ENCODE measurements at places on chromosomes 16 and 17.
A peak's percentile ranks its signal among the peaks of the same experiment; 100 is the strongest.

DNA sequence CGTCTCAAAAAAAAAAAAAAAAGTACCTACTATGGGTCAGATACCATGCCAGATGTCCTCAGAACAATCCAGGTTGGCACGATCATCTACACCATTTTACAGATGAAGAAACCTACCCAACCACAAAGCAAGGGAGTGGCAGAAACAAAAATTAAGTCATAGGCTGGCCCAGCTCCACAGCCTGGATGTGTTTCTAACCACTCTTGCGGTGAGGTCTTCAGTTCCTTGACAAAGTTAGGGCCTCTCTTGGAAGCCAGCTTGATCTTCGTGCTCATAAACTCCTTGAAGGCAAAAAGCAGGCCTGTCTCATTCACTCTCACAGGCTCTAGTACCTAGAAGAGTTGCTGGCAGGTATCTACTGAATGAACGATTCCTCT, 6.2 kb downstream of the GGA2 start:
- no peak for DNase-seq

GRCh38 chr17:4209611-4210010, 54.2 kb downstream of the ANKFY1 start:
- DNase-seq = no peak

DNA sequence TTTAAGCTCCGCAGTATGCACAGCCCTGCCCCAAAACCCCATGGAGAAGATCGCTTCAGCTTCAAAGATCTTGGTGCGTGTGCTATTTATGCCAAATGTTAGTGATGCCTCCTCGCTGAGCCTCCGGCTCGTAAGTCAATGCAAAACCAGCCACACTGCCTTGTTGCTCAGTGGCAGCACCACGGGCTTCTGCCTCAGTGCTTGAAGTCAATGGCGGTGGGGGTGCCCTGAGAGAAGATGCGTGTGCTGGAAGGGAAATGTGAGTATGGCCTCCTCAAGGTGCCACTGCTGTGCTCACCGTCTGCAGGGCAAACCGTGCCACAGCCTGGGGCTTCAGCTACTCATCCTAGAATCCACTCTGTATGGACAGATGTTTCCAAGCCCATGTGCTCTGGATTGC, 121.9 kb downstream of the XYLT1 start:
- DNase-seq = no peak

DNA sequence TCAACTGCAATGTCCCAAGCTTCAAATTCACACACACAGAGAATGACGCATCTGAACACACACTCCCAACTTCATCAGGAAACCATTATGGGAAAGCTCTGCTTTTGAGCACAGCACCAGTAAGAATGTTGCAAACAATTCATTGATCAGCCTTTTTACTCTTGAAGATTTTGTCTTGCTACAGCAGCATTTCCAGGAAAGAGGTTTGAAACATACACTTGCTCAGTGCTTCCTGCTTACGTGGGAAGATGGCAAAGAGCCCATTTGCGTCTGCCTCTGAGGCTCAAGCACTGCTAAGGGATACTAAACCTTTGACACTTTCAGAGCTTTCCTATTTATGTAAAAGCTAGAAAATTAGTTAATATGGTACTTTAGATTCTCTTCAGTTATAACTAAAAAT, 77.2 kb upstream of the MON1B start:
- DNase-seq = no peak

- no peak for DNase-seq
Observed at GRCh38 chr17:10550014-10550413, 556 bp upstream of the MYH2 start.

DNA sequence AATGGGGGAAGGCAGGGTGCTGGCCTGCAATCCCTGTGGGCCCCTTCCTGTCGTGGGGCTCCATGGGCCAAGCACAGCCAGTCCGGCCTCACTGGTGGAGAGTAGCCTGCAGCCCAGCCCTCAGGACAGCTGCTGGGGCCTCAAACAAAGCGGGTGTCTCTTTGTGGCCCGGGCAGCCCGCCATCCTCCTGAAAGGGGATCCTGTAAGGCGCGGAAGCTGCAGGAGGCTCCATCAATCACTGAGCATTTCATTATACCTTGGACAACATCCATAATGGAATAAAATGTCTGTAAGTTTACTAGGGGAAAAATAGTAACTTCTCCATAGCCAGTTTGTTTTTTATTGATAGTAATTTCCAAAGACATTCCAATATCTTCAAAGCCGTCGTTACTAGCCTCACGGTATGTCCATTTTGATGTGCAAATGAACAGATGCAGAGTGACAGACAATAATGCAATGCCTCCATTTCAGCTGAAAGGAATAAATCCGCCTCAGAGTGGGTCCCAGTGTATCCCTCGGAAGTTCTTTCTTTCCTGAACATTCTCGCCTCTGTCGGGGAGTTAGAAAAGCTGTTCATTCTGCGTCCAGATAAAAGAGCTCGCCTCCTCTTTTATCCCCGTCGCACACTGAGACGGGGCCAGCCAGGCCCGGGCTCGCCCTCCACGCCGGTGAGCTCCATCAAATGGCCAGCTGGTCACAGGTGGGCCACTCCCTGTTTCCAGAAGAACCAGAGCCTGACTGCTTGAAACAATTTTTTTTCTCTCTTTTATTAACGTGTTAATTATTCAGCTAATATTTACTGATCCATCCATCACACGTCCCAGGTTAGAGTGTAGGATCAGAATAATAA, 14.4 kb downstream of the WSCD1 start:
- DNase-seq = no peak

DNA sequence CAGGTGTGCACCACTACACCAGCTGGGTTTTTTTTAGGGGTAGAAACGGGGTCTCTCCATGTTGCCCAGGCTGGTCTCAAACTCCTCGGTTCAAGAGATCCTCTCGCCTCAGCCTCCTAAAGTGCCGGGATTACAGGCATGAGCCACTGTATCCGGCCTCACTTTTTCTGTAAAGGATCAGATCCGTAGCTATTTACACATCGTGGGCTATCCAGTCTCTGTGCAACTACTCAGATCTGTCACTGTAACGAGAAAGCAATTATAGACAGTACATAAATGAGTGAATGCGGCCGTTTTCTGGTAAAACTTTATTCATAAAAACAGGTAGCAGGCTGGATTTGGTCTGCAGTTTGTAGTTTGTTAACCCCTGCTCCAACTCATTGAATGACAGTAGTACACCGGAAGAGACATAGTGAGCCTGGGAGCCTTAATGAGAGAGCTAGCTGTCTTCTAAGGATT, 44.5 kb downstream of the VMP1 start:
- DNase-seq = no peak

DNA sequence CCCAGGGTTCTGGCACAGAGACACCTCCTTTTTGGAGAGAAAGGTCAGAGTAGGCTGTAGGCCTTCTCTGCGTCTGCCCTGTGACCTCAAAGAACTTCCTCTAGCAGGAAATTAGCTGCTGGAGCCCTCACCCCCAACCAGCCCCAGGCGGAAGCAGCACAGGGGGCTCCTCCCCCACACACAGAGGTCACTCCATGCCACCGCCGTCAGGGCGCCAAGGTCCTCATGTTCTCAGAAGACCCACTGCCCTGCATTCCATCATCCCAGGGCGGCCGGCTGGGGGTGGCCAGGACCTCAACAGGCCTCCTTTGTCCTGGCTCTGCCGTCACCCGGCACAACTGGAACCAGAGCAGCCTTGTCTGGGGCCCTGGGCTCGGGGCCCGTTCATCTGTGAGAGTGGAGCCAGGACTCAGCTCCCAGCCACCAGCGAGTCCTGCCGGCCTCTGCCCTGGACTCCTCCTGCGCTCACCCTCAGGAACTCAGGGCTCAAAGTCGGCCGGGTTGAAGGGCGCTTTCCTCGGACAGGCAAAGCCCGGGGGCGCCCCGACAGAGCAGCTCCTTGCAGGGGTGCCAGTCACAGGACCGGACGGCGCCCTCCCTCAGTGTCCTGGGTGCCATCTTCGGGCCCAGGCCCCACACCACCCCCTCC, 1.2 kb downstream of the TMC6 start:
- DNase-seq = no peak

GRCh38 chr17:40178021-40178601, 841 bp downstream of the RAPGEFL1 start:
- no peak for DNase-seq

DNA sequence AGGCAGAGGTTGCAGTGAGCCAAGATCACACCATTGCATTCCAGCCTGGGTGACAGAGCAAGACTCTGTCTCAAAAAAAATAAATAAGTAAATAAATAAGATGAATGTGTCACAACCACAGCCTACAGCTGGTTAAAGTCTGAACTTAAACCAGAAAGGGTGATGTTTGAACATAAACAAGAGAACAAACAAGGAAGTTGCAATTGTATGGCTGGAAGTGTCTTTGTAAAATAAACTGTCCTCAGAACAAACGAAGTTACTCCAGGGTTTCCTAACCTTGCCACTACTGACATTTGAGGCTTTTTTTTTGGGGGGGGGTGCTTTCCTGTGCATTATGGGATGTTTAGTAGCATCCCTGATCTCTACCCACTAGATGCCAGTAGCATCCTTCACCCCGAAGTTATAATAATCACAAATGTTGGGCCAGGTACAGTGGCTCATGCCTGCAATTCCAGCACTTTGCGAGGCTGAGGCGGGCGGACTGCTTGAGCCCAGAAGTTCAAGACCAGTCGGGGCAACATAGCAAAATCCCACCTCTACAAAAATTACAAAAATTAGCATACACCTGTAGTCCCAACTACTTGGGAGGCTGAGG, 119.2 kb downstream of the XYLT1 start:
- DNase-seq = no peak

- no peak for DNase-seq
Observed at GRCh38 chr17:8474826-8475225, 39.1 kb downstream of the NDEL1 start.

DNA sequence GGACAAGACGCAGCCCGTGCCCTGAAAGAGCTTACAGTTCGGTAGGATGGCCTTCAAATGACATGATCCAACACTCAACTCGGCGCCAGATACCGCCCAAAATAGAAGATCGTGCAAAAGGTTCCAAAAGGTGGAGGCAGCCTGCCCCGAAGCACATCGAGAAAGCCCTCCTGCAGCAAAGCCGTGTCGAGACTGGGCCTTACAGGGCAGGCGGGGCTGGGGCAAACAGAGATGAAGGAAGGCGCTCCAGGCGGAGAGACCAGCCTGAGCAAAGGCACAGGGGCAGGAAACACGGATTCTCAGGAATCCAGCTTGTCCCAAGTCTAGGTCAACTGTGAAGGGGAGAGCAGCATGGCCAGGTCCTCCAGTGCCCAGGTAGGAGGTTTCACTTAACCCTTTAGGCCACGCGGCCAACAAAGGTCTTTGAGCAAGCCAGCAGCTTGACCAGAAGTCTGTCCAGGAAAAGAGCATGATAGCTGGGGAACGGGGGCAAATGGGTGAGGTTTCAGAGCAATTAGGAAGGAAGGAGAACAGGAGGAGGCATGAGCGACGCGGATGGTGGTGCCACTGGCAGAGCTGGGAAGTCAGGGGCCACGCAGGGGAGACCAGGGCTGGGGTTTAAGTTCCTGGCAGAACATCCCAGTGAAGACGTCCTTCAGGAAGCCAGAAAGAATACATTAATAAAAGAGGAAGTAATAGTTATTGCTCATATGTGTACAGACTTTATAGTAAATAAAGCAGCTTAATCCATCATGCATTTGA, 21.2 kb upstream of the EIF1 start:
- no peak for DNase-seq

- no peak for DNase-seq
Observed at GRCh38 chr16:82108100-82108499, 61.9 kb downstream of the MPHOSPH6 start.

GRCh38 chr16:68005786-68006286, 6.6 kb upstream of the DPEP2 start:
- DNase-seq = no peak

- no peak for DNase-seq
Observed at GRCh38 chr16:70774261-70774660, 26.7 kb downstream of the VAC14 start.

GRCh38 chr16:71852158-71852557, 6.4 kb downstream of the ATXN1L start:
- DNase-seq = no peak

DNA sequence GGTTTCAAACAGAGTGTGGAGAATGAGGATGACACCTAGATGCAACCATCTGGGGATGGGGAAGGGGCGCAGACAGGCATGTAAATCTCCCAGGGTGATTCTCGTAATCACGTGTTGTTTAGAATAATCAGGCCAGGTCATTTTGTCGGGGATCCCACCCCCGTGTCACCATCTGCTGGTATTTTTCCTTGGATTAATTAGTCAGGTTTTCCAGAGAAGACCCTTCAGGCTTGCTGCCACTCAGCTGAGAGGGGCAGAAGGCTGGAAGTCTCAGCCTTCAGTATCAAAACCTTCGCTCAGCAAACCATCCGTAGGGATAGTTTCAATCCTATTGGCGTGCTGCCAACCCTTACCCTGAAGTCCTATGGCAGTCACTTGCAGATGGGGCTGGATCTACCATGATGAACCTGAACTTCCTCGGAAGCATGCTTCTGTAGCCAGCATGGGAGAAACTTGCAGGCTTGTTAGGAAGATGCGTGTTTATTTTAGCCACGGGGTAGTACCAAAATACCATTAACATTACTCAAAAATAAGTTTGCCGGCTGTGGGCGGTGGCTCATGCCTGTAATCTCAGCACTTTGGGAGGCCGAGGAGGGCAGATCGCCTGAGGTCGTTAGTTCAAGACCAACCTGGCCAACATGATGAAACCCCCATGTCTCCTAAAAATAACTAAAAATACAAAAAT, 7.5 kb upstream of the ADCY9 start:
- DNase-seq = no peak

DNA sequence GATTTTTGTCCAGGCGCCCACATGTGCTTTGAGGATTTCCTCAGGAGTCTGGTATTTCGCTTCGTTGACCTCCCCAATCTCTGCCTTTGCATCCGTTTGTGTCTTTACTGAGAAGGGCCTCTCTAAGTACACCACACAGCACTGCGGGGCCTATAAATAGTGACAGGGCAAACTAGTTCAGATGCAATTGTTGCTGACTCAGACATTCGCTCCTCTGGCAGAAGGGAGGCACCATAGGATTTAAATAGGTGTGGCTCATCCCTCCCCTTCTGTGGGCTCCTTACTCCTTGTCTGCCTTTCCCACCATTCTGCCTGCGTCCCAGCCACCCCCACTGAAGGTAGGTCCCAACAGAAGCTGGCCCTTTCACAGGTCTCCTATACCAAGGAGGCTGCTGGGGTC, 192.3 kb downstream of the SHISA9 start:
- peak; percentile 36 for DNase-seq
